ENCODE measurements at places on chromosomes 7 and 10.
A peak's percentile ranks its signal among the peaks of the same experiment; 100 is the strongest.

GRCh38 chr7:154736389-154736788 lies 266.5 kb downstream of the PAXIP1 start:
- DNase-seq, result no peak

GRCh38 chr10:34918060-34918775 lies 103.1 kb upstream of the PARD3 start:
- DNase-seq, result no peak

DNA sequence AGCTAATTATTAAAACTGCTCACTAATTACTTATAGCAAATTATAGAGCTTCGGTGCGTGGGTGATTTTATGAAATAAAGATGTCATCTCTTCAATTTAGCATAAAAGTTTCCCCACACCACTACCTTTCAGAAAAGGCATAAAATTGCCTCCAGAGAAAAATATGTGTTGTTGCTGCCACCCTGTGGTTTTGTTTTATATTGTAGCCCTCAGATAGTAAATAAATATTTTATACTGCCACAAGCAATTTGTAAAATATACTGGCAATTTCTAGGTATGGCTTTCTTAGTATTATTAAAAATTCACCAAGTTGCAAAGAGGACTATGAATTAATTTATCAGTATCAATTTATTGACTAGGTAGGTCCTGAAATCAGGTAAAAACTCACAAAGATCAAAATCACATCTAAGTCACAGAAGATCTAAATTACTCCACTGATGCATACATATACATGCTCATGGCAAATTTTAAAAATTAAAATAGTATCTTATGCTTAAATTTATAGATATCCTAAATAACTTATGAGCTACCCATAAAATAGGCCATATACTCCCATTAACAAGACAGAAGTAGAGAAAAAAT lies 26.5 kb downstream of the ASNS start:
- no peak for DNase-seq

DNA sequence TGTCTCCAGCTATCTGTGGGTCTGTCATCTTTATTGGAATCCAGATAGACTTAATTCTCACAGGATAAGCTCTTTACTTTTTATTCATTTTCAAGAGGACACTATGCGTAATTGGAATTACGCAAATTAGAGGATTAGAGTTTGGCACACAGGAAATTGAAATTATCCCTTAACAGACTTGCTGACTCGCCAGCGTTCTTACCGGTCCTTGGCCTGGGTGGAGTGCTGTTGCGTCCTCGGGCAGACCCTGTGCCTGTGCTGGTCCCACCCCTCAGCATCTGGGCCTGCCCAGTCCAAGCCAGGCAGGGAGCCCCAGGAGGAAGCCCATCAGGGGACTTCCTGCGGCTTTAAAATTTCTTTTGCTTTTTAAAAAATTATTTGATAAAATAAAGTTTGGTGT lies 101.8 kb downstream of the MKI67 start:
- DNase-seq, result no peak

DNA sequence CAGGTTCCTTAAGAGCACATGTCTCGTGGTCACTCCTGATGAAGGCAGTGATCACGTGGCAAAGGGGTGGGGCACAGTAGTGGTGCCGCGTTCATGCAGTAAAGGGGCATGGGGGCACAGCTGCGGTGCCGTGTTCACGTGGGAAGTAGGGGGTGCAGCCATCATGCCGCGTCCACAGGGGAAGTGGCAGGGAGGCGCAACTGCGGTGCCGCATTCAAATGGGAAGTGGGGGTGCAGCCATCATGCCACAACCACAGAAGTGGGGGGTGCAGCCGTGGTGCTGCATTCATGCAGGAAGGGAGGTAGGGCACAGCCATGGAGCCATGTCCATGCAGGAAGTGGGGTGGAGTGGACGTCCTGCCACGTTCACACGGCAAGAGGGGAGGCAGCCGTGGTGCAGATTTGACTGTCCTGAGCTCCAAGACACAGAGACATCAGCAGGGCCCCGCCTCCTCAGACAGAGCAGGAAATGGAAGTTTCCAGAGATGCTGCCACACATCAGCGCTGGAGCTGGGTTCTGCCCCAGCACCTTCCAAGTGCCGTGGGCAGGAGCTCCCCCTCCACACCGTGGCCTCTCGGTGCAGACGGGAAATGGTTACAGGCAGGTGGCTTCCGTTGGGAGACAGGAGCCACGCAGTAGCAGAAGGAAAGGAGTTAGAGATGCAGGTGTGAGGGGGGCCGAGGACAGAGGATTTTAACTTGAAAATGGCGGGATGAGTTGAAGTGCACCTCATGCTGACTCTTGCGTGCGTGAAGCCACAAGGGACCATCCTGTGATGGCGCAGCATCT lies 95.0 kb upstream of the DDC start:
- DNase-seq, result no peak

DNA sequence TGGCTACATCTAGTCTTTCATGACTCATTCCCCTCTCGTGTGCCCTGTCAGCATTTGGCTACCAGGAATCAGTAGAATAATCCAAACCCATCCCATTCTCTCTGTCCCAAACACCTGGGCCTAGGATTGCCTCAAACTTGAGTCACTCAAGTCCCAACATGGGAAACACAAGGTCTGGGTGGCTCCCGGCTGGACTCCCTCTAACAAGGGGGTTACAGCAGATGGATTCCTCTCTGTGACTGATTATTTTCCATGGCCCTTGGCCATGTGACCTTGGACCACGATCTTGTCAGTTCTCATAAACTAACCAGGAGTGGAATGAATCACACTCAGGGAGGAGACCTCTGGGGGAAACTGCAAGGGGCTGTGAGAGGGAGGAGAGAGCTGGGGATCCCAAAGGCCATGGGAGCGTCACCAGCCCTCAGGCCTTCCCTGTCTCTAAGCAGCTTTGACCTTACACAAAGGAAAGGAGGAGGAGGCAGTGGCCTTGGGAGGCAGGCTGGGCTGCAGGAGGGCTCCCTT lies 533.1 kb downstream of the KCNMA1 start:
- DNase-seq, result no peak

DNA sequence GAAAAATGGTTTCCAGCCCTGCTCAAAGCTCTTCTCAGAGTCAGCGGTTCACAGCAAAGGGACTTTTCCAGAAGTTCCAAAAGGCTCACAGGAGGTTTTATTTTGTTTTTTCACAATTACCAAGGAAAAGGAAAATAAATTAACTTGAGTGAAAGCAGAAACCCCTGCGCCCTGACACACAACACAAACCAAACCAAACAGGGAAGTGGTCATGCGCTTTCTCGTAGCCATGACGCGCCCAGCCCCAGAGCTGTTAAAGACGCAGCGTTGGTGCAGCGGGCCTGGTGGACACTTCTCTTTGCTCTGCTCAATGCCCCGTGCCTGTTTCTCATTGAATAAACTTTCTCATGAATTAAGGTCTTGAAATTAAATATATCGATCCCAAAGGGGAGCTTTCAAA lies 134.4 kb upstream of the LYZL2 start:
- DNase-seq, result no peak

GRCh38 chr10:103458720-103459119 lies at the start of gene CALHM1:
CALHM1 (minus strand) TSS chr10:103458900; CDS start chr10:103458751, 149 bp downstream.
- DNase-seq, result peak; percentile 65

- no peak for DNase-seq
These were observed 5.0 kb downstream of the ZYX start for GRCh38 chr7:143385891-143386781.

DNA sequence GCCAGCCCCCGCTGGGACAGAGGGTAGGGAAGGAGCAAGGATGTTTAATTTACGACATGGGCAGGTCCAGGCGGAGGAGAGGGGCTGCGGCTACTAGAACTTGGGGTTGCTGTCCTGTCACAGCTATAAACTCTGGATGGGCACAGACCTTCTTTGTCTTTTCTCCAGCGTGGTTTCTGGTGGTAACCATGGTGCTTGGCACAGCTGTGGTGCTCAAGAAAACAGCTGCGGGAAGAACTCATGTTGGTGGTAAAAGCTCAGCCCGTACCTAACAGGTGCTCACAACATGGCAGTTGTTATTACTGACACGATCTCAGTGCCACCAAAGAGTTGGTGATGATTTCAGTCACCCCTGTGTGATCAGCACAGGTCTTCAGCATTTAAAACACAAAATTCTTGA lies 13.8 kb downstream of the BAIAP2L1 start:
- DNase-seq, result no peak

DNA sequence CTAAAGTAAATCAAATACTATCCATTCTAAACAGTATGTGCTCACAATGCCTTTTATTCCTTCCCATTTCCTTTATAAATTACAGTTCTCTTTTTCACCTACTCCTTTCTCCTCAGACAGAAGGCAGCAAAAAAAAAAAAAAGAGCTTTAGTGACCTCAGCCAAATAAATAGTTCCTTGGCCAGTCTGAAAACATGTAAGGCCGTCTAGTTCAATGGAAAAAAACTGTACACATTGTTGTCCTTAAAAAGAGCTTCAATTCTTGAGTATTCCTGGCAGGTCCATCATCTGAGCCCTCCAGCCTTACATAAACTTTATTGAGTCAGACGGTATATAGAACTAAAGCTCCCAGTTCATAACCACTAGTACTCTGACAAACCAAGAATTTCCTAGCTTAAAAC lies 185.4 kb downstream of the CACNA2D1 start:
- DNase-seq, result no peak

DNA sequence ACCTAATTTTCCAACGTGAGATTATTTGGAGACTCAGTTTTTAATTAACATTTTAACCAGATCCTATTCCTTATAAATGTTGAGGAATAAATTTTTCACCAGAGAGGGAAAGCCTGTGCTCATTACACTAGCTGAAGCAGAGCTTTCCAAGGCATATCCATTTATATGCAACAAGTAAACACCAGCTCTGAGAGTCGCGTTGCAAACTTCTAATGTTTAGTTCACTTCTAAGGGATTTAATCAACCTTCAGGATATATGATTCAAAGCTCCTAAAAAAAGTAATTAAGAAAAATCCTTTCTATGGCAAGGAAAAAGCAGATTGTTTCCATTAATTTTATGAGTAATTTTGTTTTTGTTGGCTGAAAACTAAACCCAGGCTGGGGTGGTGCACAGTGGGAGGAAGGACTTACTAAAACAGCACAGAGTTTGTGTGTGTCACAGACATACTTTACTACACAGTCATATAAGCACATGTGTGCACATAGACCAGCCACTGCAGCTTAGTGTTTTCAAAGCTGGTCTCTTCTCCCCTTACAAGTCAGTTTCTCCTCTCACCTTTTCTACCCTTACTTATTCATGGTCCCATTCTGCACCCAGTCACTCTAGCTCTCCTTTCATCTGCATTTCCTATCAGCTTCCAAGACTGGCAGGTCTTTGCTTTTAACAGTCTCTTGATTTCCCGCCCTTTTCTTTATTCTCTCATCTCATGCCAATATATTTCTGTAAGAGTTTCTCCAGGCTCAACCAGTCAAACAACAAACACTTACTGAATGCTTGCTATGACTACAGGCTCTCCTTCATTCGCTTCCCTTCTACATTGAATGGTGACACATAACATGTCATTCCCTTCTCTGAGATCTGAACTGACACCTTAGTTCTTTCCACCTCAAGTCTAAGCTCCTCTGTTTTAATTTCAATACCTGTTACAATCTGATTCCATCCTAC lies 81.1 kb upstream of the FZD1 start:
- DNase-seq, result no peak
